Stimulated activated CD4-positive, alpha-beta T cell treated with anti-CD3 and anti-CD28 coated beads, TNF-alpha, amount 100 ng/mL, for 24 hours (primary cell): ENCODE measurements at places on chromosomes 6 and 20.

GRCh38 chr6:111492499-111492898 lies 9.5 kb upstream of the REV3L start:
- DNase-seq = no peak

DNA sequence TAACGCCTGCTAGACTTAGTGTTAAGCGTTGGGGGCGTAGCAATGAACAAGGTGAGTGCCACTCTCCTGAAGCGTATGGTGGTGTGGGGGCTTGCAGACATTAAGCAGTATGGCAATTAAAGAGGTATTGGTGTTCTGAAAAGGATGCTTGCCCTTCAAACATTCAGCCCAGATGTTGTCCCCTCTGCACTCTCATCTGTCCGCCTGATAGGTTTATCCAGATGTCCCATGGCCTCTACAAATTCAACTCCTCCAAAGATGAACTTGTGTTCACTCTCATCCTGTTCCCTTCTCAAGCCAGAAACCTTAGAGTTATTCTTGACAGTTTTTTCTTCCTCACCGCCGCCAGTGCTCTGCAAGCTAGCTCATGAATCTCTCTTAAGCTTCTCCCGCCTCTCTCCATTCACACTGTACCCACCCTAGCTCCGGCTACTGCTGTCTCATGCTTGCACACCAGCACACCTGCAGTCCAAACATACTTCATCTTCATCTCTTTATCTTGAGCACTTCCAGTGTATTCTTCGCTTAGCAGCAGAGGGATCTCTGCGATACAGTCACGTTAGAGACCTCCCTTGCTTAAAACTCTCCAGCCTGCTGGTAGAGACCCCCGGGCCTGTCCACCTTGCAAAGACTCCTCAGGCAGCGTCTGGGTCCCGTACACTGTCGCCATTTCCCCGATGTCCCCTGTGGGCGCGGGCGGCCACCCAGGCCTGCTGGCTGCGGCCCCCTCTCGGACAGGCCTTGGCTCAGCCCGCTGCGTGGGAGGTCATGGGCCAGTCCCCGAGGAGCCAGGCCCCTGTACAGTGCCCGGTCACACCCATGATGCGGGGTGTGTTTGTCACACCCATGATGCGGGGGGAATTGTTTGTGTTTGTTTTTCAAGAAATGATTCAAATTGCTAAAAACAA lies 962 bp downstream of the DDX27 start:
- no peak for DNase-seq

- no peak for DNase-seq
Observed at GRCh38 chr6:155120034-155120433, 124.9 kb downstream of the TIAM2 start.

- DNase-seq = no peak
Observed at GRCh38 chr20:7893014-7893730, 47.1 kb downstream of the HAO1 start.
